ENCODE measurements at places on chromosomes 3 and 15.

DNA sequence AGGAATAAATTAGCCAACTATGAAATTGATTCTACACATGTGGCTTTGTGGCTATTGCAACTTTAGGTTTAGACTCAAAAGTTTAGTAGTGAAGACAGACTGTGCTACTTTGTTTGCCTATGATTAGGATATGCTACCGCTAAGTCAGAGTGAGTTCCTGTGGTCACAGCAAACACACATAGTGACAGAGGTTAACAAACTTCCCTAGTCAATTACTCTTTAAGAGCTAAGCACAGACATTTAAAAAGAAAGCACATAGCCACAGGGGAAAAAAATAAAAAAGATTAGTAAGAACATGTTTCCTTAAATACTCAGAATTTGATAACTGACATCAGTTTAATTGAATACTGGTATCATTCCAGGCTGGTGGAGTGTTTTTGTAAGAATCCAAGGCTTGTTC is 207.1 kb downstream of the GBE1 start:
- DNase-seq: no peak

DNA sequence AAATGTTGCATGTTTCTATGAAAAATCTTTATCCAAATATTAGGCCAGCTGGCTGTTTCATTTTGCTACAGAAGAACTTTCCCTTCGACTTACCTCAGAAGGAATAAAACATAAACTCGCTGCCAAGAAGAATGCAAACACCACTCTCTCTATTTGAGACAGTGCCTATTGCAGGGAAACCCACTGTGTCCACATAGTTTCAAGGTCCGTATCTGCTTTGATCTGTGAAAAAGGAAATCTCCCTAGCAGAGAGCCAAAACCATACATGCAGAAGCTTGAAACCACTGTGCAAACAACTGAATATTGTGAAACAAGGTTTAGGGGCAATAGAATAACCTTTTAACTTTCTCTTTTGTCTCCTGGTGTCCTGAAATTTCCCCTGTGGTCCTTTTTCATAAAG is 35.0 kb upstream of the CAPN7 start:
- DNase-seq: no peak

DNA sequence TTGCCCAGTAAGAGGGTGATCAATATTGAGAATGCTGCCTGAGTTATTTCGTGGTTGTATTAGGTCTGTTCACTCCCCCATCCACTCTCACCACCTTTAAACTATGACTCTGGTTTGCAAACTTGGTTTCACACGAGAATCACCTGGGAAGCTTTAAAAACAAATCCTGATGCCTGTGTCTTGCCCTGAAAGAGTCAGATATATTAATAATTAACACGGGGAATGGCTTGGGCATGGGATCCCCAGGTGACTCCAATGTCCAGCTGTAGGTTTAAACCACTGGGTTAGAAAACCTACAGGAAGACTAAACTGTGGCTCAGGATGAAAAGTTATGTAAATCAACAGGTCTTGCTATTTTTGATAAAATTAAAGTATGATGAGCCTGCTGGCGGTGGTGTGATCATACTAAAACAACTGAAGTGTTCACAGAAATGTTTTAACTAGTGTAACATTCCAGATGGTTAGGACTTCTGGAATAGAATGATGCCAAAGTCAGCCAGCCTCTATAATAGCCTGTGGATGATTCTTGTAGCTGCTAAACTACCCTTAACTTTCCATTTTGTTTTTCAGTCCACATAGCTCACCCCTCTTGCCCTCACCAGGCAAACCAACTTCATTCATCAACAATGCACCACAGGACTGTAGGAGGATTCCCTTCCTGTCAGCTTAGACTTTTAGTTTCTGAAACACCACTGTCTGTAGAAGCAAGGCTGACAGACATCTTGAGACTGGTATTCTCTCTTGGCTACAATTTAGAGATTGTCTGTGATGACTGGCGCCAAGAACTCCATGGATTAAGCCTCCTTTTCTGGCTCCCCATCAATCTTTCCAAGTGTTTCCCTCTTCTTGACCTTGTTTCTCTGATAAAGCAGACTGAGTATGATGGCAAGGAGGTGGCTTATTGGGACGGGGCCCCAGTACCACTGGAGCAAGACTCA is 119.1 kb upstream of the ADAMTS9 start:
- no peak for DNase-seq

GRCh38 chr3:112822064-112823055 is 24.3 kb downstream of the CD200R1L start:
- no peak for DNase-seq

- DNase-seq: no peak
These were observed 50.3 kb downstream of the EXD1 start for GRCh38 chr15:41180206-41180789.

DNA sequence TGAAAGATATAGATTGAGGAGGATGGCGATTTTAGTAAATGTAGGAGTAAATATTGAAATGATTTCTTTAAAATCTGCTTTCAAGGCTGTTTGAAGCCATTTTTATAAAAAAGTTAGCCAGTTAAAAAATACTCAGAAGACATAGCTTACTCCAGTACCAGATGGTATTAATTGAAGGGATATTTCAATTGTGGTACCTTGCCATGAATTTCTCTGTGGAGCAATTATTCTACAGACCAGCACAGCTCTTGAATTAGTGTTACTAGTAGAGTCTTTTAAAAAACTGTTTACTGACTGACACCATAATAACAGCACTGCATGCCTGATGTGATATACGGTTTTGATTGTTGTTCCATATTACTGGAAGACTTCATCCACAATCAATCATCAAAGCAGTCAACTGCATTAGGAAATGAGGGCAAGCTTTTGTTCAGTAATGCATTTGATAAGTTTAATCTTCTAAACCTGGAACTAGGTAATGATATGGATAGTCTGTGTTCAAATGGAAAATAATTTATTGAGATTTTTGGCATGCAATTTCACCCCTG is 106.4 kb downstream of the MFSD1 start:
- no peak for DNase-seq

DNA sequence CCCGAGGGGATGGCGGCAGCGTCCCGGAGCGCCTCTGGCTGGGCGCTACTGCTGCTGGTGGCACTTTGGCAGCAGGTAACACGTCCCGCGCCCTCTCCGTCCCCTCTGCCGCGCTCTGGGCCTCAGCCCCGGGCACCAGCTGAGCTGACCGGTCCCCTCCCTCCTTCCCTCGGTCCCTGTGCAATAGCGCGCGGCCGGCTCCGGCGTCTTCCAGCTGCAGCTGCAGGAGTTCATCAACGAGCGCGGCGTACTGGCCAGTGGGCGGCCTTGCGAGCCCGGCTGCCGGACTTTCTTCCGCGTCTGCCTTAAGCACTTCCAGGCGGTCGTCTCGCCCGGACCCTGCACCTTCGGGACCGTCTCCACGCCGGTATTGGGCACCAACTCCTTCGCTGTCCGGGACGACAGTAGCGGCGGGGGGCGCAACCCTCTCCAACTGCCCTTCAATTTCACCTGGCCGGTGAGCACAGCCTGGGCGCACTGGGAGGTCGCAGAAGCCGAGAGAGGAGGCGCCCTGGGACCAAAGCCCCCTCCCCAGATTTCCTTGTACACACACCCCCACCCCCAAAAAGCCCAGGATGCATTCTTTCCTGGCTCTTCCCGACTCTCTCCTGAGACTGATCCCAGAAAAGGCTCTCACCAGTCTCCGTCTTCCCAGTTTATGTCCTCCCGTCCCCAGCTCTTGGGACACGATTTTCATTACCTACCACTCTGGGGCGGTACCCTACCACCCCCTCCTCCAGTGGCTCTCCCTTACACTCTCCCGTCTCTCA is 705 bp downstream of the DLL4 start:
- no peak for DNase-seq

DNA sequence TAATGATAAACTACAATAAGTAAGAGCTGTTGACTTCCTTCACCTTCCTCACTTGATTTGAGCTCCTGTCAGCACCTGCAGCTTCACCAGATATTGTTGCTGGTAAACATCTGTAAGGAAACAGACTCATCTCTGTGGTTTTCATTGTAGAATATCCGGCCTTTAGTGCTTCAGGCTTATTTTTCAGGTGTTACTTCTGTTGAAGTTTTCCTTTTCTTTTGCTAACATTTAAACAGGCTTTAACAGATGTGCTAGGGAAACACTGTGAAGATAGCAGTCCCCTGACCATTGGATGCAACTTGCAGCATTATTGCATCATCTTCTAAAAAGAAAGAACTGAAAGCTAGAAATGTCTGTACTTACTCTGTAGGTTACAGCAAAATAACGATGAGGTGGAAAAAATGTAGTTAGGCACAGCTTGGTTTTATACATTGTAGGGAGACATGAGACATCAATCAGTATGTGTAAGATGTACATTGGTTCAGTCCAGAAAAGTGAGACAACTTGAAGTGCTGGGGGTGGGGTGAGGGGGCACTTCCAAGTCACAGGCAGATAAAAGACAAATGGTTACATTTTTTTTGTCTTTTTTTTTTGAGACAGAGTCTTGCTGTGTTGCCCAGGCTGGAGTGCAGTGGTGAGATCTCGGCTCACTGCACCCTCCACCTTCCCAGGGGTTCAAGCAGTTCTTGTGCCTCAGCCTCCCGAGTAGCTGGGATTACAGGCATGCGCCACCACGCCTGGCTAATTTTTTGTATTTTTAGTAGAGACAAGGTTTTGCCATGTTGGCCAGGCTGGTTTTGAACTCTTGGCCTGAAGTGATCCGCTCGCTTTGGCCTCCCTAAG is 10.2 kb downstream of the EDEM1 start:
- DNase-seq: peak; percentile 75

DNA sequence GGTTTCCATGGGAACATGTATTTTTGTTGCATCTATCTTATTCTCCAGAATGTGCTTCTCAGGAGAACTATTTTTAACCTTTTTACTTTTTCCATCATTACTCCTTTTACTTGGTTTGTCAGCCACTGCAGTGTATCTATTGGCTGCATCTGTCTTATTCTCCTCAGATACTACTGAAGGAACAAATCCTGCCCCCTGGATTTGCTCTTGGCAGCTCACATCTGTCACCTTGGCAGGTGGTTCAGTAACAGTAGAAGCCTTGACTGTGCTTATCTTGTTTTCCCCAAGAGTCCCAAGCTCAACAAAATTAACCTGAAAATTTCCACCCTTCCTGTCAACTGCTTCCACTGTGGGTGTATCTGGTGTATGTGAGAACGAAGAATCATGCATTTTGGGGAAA is 106.0 kb downstream of the MAP4 start:
- no peak for DNase-seq

GRCh38 chr3:150035301-150035779 is 64.6 kb upstream of the PFN2 start:
- DNase-seq: no peak

DNA sequence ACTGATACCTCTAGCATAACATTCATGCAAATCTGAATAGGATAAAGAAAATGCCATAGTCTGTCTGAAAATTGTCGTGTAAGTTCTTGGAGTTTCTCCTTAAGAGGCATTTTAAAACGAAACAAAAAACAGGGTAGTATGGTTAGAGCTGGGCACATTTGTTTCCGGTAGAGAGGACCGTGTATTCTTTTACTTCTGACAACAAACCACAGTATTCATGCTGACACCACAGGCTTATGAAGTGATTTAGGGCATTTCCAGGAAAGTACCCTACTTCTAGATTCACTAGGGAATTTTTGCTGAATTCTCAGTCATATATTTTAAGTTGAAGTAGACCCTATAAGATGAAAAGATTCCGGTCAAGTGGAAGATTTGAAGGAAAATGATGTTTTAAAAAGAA is 541.3 kb downstream of the UNC13C start:
- DNase-seq: peak; percentile 1

GRCh38 chr15:58582160-58582559 is 150.4 kb downstream of the LIPC start:
- no peak for DNase-seq

- DNase-seq: no peak
These were observed 34.8 kb downstream of the LRRFIP2 start for GRCh38 chr3:37139567-37140052.

DNA sequence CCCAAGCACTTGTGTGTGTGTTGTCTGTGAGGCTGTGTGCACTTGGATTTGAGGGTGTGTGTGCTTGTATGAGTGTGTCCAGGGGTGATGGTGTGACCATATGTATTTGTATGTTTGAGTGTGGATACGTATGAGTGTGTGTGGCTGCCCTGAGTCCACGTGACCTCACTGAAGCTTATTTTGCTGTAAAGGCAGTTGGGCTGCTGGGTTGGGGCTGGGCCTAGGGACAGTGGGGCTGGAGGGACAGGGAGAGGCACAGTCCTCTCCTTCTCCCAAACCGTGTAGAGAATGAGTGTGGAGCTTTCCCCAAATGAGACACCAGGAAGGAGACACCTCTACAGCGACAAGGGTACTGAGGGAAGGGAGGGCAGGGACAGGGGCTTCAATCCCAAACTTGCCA is 163.4 kb upstream of the TLE3 start:
- DNase-seq: no peak

- no peak for DNase-seq
These were observed 59.0 kb upstream of the SPTSSB start for GRCh38 chr3:161430307-161430706.

DNA sequence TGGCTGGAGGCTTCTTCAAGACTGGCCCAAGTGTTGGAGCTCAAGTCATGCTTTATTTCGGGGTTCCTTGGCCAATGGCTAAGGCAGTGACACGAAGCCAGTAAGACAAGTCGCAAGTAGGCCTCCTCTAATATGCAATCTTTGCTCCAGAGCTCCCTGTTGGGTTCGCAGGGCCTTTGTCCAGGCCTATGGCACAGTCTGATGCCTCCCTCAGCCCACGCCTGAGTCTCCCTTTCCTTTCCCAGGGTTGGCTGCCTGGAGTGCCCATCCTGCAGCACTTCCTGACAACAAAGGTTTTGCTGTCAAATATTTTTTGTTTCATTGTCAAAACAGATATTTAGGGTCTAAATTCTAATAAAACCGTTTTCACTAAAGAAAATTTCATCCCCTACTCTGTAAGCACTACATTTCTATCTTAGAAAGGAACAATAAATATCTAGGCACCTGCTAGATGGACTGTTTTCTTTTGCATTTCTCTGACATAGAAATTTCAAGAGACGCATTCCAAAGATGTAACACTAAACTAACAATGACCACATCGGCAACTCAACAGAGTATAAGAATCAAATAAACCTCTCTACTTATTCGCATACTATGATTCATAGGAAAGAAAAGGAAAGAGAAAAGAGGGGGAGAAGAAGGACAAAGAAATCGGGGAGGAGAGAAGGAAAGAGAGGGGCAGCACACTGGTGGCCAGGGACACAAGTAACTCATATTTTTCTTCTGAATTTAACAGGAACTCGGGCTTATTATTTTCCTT is 393.1 kb upstream of the ATP11B start:
- DNase-seq: no peak

- no peak for DNase-seq
These were observed 11.2 kb downstream of the DCBLD2 start for GRCh38 chr3:98890181-98890835.

DNA sequence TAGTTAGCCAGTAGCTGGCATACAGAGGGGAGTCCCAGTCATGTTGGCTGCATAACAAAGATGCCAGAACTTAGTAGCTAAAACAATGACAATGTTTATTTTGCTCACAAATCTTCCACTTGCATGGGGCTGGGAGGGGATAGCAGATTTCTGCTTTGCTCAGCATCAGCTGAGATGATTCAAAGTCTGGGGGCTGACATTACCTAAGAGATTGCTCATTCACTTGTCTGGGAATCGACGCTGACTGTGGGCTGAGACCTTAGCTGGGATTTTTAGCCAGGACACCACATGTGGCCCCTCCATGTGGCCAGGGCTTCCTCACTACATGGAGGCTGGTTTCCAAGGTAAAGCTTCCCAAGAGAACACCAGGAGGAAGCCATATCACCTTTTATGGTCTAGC is 12.7 kb upstream of the CFAP100 start:
- no peak for DNase-seq
